HepG2 (cell line): ENCODE measurements at places on chromosomes 13 and 19. TPM values are rescaled to one million over a fixed set of nuclear protein-coding genes. Genes with fewer than 3 reads are reported as not detected.

The IGFL1 gene
- not detected in 2 replicates for total RNA-seq

The ICAM5 gene
- total RNA-seq: 0.46 TPM in 1 of 2 replicates, not detected in the other

The SMIM44 gene
- not detected in 2 replicates for total RNA-seq

The TSHZ3 gene
- not detected in 2 replicates for total RNA-seq

The C1QTNF9 gene
- total RNA-seq: not detected in 2 replicates

The KCNRG gene
- total RNA-seq: 0.94 and 1.0 TPM in 2 replicates

The RASL11A gene
- 3.2 and 4.1 TPM in 2 replicates for total RNA-seq

The STOML3 gene
- not detected in 2 replicates for total RNA-seq

The PBX4 gene
- not detected in 2 replicates for total RNA-seq

The ODAD3 gene
- 0.04 TPM in 1 of 2 replicates, not detected in the other for total RNA-seq

The SLITRK5 gene
- total RNA-seq: not detected in 2 replicates

The ZSWIM9 gene
- 0.39 and 1.1 TPM in 2 replicates for total RNA-seq

The SBK2 gene
- total RNA-seq: 0.24 and 0.45 TPM in 2 replicates

The PEAK3 gene
- total RNA-seq: not detected in 2 replicates

The KIR3DL1 gene
- not detected in 2 replicates for total RNA-seq

The SBSN gene
- total RNA-seq: not detected in 2 replicates

The ZNF808 gene
- 7.4 and 17.5 TPM in 2 replicates for total RNA-seq

DNA sequence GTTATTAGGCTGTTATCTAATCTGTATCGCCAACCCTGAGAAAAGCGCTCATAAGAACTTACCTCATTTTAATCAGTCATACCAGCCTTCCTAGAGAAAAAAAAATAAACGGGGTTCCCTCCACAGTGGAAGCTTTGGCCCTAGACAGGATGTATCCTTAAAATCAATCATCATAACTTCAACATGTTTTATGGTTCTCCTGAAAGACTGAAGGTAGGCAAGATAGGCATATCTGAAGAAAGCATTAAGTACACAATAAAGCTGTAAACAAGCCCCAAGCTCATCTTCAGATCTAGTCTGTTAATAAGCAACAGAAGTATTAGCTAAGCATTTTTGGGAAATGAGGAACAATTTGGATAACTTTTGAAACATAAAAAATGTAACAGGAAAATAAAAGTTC, 18.7 kb upstream of the SERP2 start:
- DNase-seq: no peak

GRCh38 chr13:31997641-31998040, 33.9 kb upstream of the FRY start:
- no peak for DNase-seq

DNA sequence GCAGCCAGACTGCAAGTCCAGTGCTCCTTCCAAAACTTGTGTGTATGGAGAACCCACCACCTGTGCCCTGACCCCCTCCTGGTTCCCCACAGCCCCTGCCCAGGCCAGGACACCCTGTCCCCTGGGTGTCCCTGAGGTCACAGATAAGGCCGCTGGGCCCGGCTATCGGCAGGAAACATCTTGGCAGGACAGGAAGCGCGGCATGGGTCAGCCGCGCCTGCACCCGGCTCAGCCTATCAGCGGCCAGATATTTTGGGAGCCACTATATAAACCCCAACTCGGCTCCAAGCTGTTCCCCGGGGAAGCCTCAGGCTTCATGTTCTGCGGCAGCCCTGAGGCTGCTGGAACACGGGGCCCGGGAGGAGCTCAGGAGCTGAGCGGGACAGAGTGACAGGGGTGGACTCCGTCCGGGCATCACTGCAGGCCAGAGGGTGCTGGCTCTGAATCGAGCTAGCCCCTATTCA, 60.8 kb downstream of the AP1M1 start:
- no peak for DNase-seq

DNA sequence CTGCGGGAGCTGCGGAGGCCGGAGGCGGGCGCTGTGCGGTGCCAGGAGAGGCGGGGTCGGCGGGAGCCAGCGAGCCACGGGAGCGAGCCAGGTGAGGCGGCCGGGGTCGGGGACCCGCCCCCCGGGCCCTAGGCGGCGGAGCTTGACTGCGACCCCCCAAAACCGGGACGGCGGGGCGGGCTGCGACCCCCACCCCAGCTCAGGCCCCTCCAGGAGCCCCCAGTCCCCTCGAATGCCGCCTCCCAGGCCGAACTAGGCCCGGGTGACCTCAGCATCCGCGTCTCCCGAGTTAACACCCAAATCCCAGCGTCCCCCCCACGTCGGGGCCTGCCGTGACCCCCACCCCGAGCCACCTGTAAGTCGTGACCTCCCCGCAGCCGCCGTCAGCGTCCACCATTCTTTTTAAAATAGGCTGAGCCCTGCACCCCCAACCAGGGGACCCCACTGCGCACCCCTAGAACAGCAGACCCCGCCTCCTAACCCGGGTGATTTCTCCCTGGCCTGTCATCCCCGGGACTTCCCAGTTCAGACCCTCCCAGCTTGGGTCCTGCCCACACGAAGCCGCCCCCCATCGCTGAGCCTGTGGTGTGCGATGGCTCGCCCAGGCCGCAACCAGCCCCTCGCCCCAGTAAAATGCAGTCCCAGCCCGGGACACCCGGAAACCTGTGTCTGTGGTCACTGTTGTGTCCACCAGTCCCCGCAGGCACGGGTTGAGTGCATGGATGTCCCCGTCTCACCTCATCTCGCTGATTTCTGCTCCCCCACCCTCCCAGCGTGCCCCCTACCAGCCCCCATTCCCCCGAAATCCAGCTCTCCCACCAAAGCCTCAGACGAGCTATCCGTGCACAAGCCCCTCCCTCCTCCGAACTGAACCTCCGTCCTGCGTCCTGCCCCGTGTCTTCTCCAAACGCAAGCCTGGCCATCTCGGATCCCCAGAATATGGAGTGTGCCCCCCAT, 551 bp downstream of the FZR1 start:
- no peak for DNase-seq

GRCh38 chr13:32305646-32306045, 9.5 kb downstream of the ZAR1L start:
- no peak for DNase-seq

DNA sequence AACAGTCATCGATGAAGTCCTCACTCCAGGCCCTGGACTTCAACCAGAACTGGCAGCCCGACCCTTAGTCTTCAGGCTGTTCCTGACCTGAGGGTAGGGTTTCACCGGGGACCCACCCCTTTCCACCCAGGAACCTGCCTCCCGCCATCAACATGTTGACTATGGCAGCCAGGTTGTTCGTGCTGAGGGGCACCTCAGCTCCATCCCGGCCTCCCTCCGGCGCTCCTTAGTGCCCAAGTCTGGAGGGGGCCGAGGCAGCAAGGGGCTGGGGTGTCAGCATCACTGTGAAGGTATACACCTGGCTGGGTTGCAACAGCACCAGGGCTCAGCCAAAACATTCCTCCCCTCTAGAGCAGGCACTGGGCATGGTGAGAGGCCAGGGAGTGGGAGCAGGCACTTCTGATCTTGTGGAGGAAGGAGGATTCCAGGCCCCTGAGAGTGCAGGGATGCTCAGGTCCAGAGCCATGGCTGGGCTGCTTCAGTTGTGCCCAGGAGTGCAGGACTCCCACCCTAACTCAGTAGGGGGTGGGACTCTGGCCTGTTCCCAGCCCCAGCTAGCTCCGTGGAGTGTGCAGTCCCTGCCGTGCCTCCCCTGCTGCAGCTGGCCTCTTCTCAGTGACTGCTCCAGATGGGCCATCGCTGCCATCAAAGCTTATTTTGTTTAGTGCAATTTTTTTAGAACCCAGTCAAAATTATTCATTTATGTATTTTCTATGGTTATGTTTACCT, 1445.9 kb downstream of the PCDH9 start:
- no peak for DNase-seq

DNA sequence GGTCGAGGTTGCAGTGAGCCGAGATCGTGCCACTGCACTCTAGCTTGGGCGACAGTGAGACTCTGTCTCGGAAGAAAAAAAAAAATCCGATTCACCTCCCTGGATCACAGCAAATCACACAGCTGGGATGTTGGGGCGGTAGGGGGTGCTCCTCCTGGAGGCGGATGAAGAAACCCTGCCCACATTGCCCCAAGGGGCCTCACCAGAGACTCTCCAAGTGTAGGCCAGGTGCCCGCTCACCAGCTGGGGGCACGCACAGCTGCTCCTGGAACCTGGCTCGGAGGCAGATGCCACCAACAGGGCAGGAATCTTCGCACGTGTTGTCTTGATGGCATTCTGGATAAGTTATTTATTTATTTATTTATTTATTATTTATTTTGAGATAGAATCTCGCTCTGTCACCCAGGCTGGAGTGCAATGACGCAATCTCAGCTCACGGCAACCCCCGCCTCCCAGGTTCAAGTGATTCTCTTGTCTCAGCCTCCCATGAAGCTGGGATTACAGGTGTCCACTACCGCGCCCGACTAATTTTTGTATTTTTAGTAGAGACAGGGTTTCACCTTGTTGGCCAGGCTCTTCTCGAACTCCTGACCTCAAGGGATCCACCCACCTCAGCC, 3.1 kb downstream of the UQCR11 start:
- DNase-seq: no peak

DNA sequence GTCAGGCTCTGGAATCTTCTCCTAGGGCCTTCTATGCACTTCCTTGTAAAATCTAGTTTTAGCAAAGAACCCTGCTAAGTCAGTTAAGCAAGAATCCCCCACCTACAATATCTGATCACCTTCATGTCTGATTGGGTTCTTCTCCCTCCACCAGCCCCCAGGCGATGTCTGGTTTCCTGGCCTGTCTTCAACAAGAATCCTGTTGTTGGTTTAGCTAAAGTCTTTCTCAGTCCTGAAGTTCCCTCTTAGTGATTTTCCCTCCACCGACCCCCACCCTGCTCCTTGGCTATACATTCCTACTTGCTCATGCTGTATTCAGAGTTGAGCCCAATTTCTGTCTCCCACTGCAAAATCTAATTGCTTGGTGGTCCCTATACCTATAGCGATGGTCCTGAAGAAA, 35.2 kb upstream of the SLC46A3 start:
- DNase-seq: no peak

GRCh38 chr13:53683608-53684007, 655.0 kb downstream of the OLFM4 start:
- no peak for DNase-seq

DNA sequence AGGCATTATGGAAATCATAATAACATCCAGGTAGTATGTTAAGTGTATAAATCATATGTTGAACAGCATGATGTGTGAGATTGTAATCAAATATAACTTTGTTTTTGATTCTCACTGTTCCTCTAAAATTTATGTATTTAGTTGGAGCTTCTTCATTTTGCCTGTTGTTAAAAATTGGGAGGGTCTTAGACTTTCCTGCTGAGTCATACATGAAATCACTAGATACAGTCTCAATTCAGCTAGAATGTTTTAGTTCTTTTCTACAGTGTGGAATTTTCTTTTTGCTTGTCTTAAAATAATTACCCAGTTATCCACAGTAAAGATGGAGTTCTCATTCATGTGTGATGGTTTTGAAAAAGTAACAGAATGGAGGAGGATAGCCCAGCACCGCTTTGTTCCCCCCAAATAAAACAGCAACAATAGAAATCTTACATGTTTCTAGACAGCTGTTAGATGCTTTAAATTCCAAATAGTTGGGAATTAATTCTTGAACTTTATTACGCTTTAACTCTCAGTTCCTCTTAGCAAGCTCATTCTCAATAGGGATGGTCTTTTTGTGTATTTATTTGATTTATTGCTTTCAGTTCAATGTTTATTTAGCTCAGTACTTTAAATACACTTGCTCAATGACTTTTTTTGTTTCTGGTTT, 109.5 kb downstream of the PDS5B start:
- no peak for DNase-seq

DNA sequence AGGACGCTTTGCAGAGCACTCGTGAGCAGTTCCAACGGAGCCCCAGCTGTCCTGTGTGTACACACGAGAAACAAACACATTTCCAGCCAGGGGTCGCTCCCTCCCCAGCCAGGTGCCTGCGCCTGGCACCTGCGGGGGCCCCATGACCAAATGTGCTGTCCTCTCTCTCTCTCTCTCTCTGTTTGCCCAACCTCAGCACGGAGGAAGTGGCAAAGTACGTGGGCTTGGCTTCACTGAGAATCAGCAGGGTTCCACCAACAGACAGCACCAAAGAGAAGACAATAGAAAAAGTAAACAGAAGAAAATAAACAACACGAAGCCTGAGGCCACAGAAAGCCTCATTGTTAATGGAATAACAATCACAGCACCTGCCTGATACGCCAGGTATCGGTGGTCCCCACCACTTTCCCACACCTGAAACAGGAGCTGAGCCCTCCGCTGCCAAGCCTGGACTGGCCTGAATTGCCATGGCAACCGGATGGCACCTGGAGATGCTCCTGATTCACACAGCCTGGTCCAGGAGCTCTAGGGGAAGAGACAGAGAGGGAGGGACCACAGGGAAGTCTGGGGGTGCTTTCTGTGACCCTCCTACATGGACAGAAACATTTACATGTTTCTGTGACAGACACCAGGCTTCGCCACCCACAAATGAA, 103.9 kb upstream of the CACNA1A start:
- no peak for DNase-seq

- no peak for DNase-seq
Observed at GRCh38 chr19:2365201-2365970, 5.3 kb downstream of the TMPRSS9 start.

DNA sequence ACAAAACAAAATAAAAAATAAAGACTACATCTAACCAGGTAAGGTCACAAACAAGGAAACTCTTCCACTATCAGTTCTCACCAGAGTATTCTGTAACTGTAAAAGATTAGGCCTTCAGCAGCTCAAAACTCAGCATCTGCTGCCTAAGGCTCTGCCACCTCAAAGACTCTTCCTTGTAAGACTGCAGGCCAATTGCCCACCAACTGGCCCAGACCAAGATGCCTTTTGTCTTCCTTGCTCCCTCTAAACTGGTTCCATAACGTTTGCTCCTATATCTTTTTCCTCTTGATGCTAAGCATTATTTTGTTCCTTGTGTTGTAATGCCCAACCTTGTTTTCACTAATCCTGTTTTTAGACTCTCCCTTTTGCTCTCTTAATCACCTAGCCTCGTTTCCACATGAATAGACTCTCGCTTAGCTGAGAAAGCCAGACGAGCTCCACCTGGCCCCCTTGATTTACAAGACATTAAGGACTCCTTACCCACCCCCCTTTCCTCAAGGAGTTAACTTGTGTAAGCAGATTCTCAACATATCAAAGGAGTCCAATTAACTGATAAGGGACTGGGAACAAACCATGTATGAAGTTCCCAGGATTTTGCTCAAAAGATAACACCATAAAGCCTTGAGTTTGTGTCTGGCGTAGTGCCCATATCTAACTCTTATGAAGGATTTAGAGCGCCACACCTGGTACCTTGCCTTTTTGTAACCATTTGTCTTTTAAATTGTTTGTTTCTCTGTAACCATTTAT, 1.5 kb downstream of the ZNF814 start:
- DNase-seq: no peak

GRCh38 chr13:36910545-36910944, 9.5 kb downstream of the SMAD9 start:
- DNase-seq: no peak

GRCh38 chr13:101098873-101099272, 317.4 kb downstream of the NALCN start:
- no peak for DNase-seq

- no peak for DNase-seq
Observed at GRCh38 chr19:40641281-40641680, 40.1 kb downstream of the LTBP4 start.
